ENCODE measurements at places on chromosomes 2 and 18.

DNA sequence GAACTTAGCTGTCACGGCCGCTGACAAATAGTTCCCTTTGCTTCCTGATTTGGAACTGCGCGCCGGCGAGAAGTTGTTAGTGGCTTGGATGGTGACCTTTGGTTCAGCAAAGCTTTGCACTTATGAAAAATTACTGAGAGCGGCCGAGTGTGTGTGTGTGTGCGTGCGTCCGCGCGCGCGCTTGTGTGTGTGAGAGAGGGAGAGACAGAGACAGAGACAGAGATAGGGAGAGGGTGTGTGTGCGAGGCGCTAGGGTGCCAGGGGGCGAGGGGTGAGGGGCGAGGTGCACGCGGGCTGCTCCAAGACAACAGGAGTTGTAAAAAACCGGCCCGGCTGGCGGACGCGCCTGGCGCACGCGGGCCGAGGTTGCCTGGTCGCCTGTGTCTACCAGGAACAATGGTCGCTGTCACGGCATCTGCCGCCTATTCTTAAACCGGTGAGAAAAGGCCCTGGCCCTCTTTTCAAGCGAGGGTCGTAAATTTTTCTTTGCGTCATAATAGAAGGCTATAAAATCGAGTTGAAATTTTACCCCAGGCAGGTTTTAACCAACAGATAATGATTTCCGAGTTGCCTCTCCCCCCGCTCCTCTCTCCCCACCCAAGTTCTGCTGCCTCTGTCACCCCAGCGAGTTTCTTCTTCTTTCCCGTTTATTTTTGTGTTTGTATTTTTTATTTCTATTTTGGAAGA lies 535 bp downstream of the HOXD3 start:
- no peak for DNase-seq

- DNase-seq = no peak
Measured at GRCh38 chr2:63962186-63962585, 57.0 kb downstream of the VPS54 start.

DNA sequence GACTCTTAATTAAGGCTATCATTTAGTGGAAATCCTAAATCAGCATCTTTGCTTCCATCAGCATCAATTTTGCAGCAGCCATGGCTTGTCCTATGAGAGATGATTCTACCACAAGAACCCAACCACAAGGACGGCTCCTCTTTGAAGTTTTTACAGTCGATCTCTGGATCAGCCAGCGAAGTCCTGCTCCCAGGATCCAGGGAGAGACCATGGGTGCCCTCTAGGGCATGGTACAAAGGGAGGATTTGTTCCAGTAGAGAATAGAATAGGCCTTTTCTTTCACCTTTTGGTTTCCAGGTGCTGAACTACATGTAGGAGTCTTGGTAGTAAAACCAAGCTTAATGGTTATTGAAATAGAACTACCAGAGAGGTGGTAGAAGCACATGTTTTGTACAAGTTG lies 52.7 kb downstream of the TMEM200C start:
- no peak for DNase-seq

DNA sequence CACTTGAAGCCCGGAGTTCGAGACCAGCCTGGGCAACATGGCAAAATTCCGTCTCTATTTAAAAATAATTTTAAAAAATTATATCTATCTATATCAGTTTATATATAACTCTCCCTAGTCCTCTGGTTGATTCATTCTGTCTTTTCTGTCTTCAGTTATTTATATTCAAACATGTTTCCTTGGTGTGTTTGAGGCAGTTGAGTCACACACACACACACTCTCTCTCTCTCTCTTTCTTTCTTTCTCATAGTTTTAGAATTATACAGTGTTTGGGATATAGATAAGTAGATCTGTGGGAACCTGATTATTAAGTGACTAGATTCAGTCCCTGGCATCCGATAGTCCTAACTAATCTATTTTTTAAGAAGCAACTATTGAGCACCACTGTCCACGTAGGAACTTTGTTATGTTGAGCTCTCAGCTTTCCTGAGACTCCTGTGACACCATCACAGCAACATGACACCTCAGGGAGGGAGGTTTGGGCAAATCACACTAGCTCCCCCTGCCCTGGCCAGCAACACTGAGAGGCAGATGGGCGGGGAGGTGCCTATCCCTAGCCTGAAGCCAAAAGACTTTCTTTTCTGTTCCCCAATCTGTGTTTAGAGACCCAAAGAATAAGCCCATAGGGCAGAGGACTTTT lies 482.7 kb downstream of the DLGAP1 start:
- DNase-seq = peak; percentile 33

DNA sequence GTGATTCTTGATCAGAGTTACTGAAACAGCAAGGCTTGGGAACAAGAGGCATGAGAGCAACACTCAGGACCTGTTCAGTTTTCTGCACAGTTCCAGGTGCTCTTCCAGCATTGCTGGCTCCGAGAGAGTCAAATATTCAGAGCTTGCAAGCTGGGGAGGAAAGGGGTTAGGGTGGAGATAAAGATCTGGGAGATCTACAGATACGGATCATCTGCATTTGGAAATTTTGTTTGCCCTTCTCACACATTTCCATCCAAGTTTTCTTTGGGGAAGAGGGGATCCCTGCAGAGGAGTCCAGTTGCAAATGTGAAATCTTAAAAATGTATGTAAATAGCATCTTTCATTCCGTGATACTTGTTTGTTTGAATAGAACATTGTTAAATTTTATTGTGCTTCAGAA lies 108.2 kb downstream of the NEDD4L start:
- no peak for DNase-seq

- no peak for DNase-seq
Measured at GRCh38 chr2:229201521-229201920, 69.6 kb downstream of the PID1 start.

- DNase-seq = no peak
Measured at GRCh38 chr2:178531168-178531567, 50.9 kb downstream of the PLEKHA3 start.

DNA sequence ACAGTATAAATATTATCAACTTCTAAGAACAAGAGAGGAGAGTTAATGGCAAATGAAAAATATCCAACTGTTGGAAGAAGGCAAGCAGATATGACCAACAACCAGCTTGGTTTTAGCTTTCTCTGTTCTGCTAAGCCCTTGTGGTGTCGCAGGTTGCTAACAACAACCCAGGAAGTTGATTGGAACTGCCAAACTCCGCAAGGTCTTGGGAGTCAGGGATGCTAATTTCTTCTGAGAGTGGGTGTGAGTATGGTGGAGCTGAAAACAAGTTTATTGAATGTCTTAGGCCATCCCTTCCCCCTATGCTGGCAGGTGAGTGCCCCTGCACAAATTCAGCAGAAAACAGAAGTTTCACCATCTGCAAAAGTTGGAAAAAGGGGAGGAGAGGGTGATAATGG lies 17.5 kb downstream of the BZW1 start:
- no peak for DNase-seq

DNA sequence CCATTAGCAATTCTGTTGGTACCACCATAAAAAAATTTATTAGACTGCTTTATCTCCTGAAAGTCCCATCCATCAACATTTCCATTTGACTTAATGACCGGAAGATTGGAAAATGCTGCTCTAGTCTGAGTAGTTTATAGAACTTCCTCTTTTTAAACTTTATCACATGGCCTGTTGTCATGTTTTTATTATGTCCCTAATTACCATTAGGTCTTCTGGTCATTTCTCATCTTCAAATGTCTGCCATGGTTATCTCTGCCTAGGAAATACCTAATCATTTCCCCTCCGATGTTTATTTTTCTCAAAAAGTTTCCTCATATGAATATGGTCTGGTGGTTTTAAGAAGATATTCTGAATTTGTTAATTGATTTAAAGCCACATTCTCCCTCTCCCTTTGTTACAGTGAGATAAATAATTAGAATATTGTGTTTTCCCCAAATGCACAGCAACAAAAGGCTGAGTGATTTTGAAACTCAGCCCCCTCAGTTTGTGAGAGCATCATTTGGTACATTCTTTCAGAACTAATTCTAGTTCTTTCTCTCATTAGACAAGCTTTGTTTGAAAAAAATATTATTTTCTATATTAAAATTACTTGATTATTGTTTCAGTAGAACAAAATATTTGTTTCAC lies 317.1 kb upstream of the ST6GAL2 start:
- no peak for DNase-seq
